ENCODE measurements at places on chromosomes 1 and 21.

GRCh38 chr1:168976267-168976666 is 130.2 kb upstream of the ATP1B1 start:
- DNase-seq = no peak

- no peak for DNase-seq
These were observed 16.4 kb upstream of the MAPKAPK2 start for GRCh38 chr1:206668351-206668750.

DNA sequence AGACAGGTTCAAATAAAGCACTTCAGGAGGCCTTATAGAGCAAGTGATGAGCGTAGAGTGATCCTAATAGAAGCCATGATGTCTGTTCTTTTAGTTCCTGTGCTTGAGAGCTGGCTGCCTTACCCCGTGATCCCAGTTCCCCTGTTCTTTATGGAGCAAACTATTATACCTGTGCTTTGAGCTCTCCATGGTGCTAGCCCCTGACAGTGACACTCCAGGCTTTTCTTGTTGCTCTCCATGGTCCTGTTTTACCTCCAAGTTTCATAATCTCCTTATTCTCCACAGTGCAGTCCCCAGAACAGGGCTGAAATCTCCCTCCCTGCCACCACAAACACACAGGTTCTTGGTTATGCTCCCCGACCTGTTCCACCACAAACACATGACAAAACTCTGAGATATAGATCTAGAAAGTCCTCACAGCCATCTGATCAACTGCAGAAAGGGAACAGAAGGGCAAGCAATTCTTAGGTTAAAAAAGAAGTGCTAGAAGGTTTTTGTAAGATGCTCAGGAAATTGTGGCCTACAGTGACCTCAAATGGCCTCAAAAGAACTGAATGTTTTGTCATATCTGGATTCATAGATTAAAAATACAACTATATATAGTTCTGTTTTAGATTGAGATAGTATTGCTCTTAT is 6.0 kb downstream of the CADM3 start:
- peak; percentile 93 for DNase-seq

- no peak for DNase-seq
These were observed 34.7 kb downstream of the PDE4B start for GRCh38 chr1:65827346-65827745.

- DNase-seq = no peak
These were observed 161.6 kb upstream of the KCNJ15 start for GRCh38 chr21:38095220-38095619.

GRCh38 chr1:224252479-224252878 is 69.4 kb downstream of the DEGS1 start:
- no peak for DNase-seq

- DNase-seq = no peak
These were observed 3.1 kb upstream of the LMOD1 start for GRCh38 chr1:201949491-201949890.

GRCh38 chr1:6496365-6496721 is 4.9 kb upstream of the PLEKHG5 start:
- no peak for DNase-seq

DNA sequence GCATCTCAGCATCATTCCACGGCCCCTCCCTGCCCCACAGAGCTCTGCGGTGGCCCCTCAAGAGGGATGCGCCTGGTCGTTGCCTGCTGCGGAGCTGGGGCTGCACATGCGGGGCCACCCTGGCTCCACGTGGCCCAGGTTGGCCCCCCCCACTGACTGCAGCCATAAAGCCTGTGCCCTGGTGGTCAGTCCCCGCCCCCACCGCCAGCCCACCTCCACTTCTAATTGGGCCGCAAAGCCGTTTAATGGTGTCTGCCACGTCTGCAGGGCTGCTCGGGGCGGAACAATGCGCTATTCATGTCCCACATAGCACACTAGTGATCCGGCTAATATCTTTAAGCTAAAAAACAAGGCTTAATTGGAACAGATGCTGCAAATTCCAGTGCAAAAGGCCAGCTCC is 33.5 kb upstream of the ACTRT2 start:
- no peak for DNase-seq

DNA sequence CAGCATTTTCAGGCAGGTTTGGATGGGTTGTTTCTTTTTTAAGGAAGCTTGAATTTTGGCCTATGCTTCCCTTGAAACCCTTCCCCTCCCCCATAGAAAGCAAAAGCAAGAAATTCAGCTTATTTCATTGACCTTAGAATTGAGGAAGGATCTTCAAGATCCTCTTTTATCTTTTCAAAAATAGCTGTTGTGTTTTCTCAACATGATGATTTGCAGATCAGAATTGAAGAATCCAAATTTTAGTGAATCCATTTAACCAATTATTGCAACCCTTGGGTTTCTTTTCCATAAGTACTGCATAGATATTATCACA is 73.7 kb downstream of the LRRC8C start:
- no peak for DNase-seq

DNA sequence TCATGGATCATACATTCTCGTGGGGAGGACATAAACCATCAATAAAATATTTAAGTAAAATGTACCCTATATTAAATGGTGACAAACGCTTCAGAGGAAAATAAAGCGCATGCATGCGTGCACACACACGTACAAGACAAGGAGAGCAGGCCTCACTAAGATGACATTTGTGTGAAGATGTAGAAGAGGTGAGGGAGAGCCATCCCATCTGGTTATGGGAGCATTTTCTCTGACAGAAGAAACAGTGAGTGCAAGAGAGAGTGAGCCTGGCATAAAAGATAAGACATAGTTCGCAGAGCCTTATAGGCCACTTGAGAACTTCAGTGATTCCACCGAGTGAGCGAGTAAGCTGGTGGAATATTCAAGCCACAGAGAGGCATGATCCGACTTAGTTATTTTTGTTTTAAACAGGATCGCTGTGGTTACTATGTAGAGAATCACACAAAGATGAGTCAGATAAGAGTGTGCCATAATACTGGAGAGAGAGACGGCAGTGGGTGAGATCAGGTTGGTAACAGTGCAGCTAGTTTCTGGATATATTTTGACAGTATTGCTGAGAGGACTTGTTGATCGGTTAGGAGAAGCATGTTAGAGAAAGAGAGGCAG is 624.2 kb downstream of the PLPP3 start:
- DNase-seq = peak; percentile 21

GRCh38 chr21:34091032-34091431 is 17.7 kb downstream of the MRPS6 start:
- no peak for DNase-seq

DNA sequence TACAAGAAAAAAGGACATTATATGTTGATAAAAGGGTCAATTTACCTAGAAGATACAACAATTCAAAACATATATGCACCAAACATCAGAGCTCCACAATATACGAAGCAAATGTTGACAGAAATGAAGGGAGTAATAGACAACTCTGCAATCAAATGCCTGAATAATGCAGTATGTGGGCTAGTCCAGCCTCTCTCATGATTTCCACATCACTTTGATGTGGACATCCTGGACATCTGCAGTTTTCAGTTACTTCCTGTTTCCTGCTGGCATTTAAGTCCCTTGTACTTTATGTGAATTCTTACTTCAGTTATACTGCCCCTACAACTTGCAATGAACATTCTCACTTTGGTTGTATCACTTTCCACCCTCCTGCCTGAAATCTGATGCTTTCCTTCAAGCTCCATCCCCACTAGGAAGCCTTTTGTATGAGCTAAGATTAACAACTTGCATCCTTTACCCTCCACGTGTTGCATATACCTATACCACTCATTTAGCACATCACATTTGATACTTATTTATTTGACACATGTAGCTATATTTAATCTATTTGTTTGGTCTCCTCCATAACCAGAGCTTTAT is 36.7 kb downstream of the DISC1 start:
- DNase-seq = peak; percentile 58

DNA sequence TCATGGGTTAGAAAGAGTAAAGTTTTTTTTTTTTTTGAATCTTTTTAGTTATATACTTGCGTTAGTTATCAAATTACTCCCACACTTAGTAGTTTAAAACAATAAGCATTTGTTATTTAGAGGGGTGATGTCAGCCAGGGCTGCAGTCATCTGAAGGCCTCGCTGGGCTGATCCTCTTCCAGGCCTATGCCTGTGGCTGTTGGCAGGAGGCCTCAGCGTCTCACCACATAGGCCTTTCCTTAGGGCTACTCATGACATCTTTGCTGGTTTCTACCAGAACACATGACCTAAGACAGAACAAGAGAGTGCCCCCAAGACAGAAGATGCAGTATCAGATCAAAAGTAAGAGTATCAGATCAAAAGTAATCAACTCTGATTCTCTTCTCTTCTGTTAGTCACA is 167.4 kb downstream of the HHAT start:
- no peak for DNase-seq

DNA sequence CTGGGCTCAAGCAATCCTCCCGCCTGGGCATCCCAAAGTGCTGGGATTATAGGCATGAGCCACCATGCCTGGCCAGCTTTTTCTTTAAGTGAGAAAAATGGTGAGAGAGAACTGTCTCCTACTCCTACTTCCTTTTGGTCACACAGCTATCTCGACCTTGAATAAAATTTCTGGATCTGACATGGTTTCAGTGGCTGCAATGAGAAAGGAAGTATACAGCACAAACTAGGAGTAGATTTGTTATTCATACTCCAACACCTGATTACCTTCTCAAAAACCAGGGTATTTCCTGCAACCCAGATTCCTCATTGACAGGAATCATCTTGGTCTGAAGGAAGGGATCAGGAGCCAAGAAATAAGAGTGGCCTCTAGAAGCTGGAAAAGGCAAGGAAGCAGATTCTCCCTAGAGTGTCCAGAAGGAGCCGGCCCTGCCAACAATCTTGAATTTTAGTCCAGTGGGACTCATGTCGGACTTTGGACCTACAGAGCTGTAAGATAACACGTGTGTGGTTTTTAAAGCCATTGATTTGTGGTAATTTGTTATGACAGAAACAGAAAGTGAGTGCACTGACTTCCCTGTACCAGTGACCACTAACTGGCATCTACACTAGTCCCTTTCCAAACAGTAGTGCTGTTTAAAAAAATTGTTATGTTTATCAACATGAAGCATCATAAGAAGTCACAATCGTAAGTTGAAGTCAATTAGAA is 516.6 kb downstream of the SMYD3 start:
- no peak for DNase-seq
